Esophagus squamous epithelium (tissue), 5 donors: ENCODE measurements at places on chromosomes 4 and X.

GRCh38 chr4:6875431-6875831, 34.2 kb upstream of the TBC1D14 start:
- DNase-seq: no peak

DNA sequence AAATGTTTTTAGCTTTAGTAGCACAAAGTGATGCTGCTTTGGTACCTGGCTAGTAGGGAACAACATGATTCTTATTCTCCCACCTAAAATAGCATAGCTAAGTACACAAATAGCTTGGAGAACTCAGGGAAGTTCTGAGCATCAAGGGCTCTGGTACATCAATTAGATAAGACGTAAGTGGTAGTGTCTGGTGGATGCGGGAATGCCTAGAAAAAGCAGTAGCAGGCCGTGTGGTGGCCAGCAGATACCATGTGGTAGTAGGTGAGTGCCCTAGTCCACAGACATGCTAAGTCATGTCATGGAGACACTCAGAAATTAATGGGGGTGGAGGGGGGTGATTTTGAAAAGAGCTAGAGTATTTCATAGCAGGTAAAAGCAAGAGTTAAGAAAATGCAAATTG, 347.3 kb upstream of the NOCT start:
- DNase-seq: no peak

GRCh38 chr4:184848510-184848909, 22.7 kb upstream of the ACSL1 start:
- DNase-seq: no peak

DNA sequence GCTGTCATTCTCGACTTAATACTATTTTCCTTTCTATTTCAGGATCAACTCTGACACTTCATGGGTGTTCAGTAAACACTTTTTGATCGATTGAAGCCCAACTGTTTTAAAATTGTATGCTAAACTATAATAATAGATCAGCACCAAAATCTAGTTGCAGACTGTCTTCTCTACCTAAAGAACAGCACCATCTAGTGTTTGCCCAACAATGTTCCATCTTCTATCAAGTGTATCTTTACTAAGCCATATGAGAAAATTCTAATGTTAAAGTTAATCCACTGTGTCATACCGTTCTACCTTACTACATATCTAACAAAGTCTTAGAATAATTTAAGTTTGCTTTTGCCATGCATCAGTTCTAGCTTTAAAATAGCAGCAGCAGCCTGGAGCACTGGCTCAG, 113.0 kb upstream of the PRDX4 start:
- DNase-seq: no peak

DNA sequence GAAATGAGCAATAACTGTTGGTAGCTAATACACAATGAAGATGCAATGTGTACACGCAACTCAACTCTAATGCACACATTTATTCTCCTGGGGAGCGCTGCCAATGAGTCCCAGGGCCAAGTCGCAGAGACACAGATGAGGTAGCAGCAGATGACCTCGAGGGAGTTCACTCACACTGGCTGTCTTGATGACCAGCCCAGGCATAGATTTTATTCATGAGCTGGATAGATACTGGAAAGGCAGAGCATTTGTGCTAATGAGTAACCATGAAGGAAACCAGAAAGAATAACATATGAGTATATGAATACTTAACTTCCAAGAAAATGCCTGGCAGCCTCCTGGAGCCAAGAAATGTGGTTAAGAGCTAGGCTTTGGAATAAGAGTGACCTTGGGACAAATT, 42.3 kb downstream of the RASL11B start:
- DNase-seq: no peak

- DNase-seq: no peak
These were observed 97.7 kb downstream of the EFHC2 start for GRCh38 chrX:44245733-44246132.

- DNase-seq: no peak
These were observed 4.1 kb downstream of the PPA2 start for GRCh38 chr4:105469736-105470135.

DNA sequence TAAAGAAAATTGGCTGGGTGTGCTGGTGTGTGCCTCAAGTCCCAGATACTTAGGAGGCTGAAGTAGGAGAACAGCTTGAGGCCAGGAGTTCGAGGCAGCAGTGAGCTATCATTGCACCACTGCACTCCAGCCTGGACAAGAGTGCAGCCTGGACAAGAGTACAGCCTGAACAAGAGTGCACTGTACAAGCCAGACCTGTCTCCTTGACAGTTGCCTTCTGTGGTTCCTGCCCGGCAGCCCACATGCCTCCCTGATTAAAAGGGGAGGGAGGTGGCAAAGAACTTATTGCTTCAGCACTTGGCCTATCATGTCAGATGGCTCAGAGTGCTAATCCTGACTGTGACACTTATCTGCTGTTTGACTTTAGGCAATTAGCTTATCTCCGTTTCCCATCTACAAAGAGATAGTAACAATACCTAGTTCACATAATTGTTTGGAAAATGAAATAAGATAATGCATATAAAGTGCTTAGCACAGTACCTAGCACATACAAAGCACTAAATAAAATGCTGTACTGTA, 249.1 kb downstream of the DCLK2 start:
- DNase-seq: no peak

- DNase-seq: no peak
These were observed 66.9 kb downstream of the KLHL13 start for GRCh38 chrX:118049713-118050112.

DNA sequence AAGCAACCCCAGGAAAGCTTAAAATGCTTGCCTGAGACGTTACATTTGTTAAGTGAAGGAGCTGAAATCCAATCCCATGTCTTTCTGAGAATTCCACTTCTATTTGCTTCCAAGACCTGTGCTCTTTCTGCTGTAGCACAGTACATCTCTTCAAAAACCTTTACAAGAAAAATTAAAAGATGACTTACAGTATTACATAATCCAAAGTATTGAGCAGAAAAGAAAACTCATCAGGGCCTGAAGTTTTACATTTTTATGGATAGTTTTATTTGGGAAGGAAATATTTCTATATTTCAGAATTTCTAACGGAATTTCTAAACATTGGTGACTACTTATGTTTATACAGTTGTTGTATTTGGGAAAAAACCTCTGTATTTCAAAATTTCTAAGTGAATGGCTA, 276.3 kb downstream of the TENM3 start:
- DNase-seq: no peak

DNA sequence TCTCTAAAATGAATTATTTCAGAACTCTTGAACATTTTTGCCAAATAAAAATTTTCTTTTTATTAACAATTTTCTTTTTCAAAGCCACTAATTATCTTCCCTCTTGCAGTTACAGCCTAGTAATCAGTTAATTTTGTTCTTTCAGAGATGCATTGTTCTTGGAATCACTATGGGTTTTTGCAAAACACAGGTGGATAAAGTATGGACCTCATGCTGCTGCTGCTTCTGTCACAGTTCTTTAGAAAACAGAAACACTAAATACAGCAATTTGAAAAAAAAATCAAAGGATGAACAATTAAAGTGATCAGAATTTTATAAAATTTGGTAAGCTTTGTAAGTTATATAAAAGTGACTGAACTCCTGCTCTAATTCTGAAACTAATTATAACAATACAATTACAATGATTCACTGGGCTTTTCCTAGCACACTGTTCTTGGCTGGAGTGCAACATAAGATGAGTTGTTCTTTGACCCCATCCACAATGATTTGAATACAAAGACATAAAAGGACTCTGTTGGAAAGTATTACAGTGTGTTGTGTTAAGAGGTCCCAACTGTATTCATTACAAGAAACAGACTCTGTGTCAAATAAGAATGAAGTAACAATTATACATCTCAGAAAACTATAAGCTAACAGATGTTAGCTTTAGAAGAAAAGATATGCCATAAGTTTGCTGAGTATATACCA, 59.4 kb upstream of the GK2 start:
- DNase-seq: no peak

- DNase-seq: no peak
These were observed 25.7 kb downstream of the GAB3 start for GRCh38 chrX:154724993-154725756.

- DNase-seq: no peak
These were observed 168.7 kb upstream of the HAND2 start for GRCh38 chr4:173698557-173699262.

- no peak for DNase-seq
These were observed 34.5 kb downstream of the KDM5C start for GRCh38 chrX:53190363-53190960.

GRCh38 chr4:127533028-127533700, 99.6 kb upstream of the INTU start:
- no peak for DNase-seq

- DNase-seq: no peak
These were observed 9.2 kb upstream of the CITED1 start for GRCh38 chrX:72314881-72315280.

GRCh38 chr4:61520166-61520565, 320.0 kb downstream of the ADGRL3 start:
- no peak for DNase-seq

DNA sequence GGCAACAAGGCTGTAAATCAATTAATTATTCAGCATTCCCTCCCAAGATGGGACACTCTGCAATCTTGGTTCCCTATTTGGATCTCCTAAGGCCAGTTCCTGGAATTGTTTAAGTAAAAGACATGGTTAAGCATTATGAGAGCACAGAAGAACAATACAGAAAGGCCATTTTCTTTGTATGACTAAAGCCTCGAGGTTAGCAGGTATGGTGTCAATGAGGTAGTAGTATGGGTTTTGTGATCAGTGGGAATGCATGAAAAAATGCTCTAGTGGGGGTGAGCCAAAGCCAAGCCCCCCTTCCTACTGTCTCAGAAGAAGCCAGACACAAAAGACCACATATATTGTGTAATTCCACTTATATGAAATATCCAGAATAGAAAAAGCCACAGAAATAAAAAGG, 61.7 kb upstream of the S100G start:
- DNase-seq: no peak

- no peak for DNase-seq
These were observed 11.2 kb upstream of the SCRG1 start for GRCh38 chr4:173410079-173410478.

DNA sequence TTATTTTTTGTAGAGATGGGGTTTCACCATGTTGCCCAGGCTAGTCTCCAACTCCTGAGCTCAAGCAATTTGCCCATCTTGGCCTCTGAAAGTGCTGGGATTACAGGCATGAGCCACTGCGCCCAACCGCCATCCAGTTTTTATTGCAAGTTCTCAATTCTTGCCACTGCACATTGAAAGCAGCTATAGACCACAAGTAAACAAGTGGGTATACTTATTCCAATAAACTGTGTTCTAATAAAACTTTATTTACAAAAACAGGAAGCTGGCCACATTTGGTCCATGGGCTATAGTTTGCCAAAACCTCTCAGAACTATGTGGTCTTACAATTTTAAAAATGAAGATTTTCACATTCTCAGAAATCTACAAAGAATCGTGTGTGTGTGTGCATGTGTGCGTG, 313.6 kb upstream of the RASGEF1B start:
- DNase-seq: no peak

GRCh38 chr4:154018659-154019058, 229.8 kb upstream of the SFRP2 start:
- no peak for DNase-seq

- no peak for DNase-seq
These were observed 68.0 kb upstream of the MAGED1 start for GRCh38 chrX:51825436-51825835.

DNA sequence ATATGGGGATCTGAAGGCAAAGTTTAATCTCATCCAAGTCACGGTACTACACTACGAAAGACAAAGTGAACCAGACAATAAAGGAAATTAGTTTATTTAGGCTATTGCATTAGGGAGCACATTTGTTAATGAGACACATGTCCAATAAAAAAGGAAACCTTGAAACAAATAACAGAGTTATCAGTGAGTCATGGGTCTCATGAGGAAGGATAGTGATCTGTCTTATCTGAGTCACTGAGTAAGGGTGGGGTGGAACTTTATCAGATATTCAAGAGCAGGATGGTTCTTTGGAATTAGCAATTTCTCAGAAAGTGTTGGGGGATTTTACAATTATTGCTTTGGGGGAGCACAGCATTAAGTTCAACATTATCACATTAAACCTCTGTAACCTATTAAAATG, 188.9 kb upstream of the IL1RAPL1 start:
- no peak for DNase-seq

- DNase-seq: no peak
These were observed 137.4 kb upstream of the GUCY1A1 start for GRCh38 chr4:155529272-155529671.

DNA sequence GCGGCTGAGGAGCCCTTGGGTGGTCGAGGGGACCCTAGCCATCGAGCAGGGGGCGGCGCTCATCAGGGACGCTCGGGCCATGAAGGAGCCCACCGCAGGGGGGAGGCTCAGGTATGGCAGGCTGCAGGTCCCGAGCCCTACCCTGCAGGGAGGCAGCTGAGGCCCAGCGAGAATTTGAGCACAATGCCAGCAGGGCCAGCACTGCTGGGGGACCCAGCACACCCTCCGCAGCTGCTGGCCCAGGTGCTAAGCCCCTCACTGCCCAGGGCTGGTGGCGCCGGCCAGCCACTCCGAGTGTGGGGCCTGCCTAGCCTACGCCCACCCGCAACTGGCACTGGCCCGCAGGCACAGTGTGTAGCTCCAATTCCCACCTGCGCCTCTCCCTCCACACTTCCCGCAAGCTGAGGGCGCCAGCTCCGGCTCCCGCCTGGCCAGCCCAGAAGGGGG, 325.4 kb upstream of the FRG1 start:
- no peak for DNase-seq

DNA sequence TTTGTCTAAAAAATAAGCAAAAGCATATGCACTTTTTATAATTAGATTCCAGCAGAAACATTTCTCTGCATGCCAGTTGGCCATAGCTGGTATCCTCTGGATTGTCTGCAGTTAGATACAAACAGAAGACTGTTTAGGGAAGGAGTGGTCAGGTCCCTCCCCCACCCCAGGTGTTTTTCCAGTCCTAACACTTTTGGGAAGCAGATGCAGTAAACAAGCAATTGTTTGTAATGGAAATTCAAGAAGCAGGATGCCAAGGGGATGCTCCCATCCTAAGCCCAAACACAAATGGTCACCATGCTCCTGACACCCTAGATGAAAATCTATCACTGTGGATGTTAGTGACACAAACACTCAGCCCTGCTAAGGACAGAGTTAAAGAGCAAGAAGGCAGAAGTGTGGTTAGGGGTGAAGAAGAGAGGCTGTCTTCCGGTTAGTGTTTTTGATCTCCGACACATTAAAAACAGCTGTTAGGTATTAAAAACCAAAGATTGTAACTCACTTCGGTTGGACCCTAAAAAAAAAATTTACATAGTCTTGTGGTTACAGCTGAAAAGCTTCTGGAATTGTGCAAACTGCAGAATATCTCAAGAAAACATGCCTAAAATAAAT, 7.9 kb downstream of the LEF1 start:
- DNase-seq: no peak

- DNase-seq: no peak
These were observed 58.0 kb upstream of the SHOX start for GRCh38 chrX:572538-573124.

- DNase-seq: no peak
These were observed 457.4 kb upstream of the TEX13C start for GRCh38 chrX:124862301-124862700.
